ENCODE measurements at places on chromosomes 2 and 18.

DNA sequence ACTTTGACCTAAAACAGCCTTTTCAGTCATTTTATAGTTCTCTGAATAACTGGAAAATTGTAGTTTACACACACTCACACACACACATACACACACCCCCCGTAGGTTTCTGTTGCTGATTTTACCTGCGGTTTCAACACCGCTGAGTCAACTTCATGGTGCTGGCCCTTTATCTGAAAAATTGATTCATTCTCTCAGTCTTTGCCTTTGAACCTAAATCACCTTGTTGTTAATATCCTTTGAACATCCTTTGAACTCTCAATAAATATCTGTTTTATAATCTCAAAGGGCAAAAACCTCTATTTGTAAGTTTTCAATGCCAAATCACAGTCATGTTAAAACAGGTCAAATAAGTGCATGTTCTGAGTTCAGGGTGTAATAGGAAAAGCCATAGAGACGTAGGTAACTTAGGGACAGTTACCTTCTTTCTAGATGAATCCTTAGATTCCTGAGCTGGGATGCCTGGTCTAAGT, 109.0 kb upstream of the BZW1 start:
- DNase-seq = no peak

DNA sequence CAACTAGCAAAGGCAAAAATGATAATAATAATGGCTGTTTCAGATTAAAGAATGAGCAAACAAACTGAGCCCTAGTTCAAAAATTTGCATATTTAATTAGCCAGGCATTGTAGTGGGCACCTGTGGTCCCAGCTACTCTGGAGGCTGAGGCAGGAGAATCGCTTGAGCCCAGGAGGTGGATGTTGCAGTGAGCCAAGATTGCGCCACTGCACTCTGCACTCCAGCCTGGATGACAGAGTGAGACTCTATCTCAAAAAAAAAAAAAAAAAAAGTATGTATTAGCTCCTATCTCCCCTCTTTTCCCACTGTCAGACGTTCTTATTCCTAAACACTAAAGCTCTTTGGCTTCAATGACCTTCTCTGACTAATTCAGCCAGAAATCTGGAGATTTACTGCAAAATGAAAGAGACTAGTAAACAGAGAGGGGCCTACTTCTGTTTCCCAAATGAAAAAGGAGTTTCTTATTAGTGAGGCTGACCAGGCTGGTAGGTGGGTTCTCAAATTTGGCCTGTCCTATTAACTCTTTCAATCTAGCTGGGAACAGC, 3.9 kb upstream of the SRBD1 start:
- no peak for DNase-seq

- DNase-seq = no peak
Measured at GRCh38 chr2:151730262-151730975, 3.9 kb downstream of the NEB start.

- no peak for DNase-seq
Measured at GRCh38 chr18:5462227-5462626, 81.6 kb downstream of the EPB41L3 start.

- DNase-seq = no peak
Measured at GRCh38 chr2:188629753-188630527, 338.3 kb downstream of the GULP1 start.

- DNase-seq = no peak
Measured at GRCh38 chr2:217887841-217888701, 114.7 kb downstream of the TNS1 start.

DNA sequence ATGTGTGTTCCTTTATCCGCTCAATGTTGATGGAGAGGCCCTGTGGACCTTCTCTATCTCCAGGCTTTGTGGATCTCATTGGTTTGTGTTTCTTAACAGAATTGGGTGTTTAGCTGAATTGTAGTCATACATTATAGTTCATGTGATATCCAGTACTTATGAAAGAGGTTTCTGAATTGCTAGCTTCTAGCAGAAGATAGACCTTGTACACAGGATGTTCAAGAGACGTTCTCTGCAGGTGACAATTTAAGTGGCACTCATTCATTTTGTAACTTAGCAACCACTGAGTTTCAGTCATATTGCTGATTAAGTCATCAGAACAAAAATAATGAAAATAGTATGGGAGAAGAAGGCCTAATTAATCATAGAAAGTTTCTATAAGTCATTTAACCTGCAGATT, 279.2 kb downstream of the ALPK2 start:
- DNase-seq = no peak

DNA sequence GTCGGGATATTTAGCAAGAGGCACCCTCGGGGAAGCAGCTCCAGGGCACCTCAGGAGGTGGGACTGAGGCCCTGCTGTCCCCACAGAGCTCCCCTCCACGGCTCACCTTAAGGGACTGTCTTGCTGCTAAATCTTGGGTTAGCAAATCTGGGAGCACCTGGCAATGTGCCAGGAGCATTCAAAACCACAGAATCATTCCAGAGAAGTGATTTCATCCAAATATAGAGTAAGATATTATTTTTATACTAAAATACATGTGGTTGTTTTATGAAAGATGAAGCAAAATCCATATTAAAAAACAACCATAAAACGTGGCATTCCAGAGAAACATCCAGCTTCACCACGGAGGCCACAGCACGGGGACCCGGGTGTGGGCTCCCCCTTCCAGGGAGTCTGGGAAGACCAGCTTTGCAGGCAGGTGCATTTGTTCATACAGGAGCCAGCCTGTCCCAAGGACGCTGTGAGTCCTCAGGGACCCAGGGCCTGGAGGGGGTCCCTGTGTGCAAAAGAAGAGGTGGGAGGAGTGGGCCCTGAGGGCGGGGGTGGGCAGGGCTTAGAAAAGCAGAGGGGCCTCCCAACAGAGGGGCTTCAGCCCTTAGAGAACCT, 16.3 kb downstream of the HS1BP3 start:
- DNase-seq = peak; percentile 64

DNA sequence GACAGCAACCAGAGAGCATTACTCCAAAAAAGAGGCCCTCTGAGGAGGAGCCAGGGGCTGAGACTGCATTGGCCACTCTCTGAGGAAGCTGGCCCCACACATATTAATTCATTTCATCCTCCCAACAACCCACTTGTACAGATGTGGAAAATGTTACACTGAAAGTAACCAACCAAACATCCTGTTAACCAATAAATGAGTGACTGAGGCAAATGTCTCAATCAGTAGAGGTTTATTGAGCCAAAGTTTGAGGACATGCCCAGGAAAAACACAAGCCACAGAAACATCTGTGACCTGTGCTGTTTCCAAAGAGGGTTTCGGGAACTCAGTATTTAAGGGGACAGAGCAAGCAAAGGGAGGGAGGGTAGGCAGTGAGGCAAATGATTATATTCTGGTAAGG, 53.0 kb downstream of the SKA1 start:
- DNase-seq = no peak

DNA sequence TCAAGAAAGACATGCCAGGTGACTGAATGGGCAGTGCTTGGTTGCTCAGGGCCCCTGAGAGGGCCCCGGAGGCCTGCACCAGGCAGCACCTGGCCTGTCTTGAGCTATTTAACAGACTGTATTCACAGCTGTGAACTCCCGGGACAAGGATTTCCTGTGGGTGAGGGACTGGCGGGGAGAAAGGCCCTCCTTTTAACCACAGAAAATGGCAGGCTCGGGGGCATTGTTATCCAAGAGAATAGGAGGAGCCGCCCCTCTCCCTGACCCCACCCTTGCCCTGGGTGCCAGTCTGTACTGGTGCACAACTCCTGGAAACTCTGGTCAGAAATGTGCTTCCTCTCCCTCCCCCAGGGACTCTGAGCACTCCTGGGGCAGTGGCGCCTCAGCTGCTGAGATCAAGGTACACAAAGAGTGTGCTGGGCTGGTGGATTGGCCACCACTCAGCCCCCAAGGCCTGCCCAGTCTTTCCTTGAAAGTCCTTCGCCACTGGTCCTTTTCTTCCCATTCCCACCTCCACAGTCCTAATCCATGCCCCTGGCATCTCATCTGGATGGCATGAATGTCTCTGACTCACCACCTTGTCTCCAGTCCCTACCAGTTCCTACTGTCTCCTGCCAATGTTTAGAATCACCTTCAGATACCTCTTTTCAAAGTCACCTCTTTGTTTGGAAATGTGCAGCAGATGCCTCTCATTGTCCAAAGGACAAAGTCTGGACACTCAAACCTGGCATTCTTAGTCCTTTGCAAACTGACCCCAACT, 19.6 kb upstream of the EPAS1 start:
- DNase-seq = no peak

DNA sequence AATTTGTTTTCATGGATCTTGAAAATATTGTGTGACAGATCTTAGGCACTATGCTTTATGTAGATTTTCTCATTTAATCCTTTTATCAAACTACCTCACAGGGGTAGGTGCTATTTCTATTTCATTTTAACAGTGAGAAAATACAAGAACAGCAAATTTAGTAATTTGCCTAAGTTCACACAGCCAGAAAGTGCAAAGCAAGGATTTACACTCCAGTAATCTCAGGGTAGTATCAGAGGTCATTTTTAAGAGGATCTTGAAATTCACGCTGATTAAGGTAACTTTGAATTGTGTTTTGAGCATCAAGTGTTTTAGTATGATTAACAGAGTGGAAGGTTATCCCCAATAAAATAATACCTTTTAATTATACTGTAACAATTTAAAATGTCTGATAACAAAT, 10.1 kb upstream of the KCNJ3 start:
- no peak for DNase-seq

DNA sequence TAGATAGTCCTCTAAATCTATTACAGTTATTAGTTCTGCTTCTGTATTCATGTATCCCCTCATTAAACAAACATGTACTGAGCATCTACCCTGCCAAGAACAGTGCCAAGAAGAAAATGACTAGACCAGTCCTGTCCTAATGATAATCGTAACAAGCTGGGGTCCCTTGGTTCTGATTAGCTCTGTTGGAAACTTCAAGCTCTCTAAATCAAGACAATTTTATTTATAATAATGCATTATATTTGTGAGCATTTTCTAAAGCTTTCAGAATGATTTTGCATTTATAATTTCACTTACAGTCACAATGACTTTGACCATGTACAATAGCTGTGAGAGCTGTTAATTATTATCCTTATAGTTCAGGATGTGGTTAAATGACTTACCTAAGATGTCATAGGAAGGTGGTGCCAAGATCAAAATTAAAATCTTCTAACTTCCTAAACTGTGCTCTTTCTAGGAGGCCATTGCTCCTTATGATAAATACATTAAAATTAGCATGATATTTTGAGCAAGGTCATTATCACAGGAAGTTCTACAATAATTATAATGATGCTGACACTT, 336.5 kb upstream of the SLC39A10 start:
- DNase-seq = no peak

GRCh38 chr2:31054842-31055388, 83.3 kb downstream of the GALNT14 start:
- DNase-seq = no peak

DNA sequence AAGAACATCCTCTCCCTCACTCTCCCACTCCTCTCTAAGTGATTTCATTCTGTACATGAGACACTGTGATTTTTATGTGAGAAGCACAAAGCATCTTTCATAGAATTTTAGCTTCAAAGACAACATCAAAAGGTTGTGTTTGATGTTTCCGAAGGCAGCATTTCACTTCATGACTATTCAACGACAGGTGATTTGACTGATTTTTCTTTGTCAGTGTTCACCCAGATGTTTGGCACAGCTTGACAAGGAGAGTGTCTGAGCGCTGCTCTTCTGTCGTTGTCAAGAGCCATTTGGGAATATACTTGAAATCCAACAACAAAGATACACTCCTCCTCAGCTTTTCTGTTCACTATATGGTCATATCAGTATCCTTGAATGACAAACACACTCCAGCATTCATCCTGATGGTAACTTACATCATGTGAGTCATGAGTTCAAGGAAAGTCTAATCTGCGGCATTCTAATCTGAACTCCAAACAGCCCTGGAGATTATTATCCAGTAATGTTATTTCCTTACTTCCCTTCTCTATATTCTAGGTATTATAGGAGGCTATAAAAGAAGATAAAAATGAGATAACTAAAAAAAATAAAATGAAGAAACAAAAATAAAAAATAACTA, 45.9 kb upstream of the ST6GAL2 start:
- DNase-seq = no peak

- no peak for DNase-seq
Measured at GRCh38 chr2:67755156-67755882, 307.5 kb downstream of the C1D start.

- DNase-seq = peak; percentile 70
Measured at GRCh38 chr2:9752441-9753275, 90.6 kb upstream of the TAF1B start.

- DNase-seq = no peak
Measured at GRCh38 chr2:152600051-152600657, 117.1 kb downstream of the PRPF40A start.

- DNase-seq = peak; percentile 61
Measured at GRCh38 chr2:216057688-216058193, 23.9 kb downstream of the PECR start.

- no peak for DNase-seq
Measured at GRCh38 chr2:16100006-16100405, 159.7 kb downstream of the MYCN start.

DNA sequence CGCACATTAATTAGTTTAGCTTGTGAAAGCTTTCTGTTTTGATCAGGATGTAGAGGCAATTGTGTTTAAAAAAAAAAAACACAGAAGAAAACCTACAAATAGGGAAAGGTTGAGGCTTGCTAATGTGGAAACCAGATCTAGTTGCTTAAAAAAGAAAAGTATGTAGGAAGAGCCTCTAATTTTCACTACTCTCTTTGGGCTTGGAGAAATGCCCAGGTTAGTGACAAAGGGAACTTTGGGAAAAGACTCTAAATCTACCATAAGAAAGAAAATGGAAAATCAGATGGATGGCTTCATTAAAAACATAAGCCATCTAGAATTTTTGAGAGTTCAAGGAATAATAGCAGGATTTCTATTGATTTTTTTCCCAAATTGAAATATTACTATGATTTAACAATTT, 47.3 kb upstream of the SLC38A11 start:
- DNase-seq = no peak

DNA sequence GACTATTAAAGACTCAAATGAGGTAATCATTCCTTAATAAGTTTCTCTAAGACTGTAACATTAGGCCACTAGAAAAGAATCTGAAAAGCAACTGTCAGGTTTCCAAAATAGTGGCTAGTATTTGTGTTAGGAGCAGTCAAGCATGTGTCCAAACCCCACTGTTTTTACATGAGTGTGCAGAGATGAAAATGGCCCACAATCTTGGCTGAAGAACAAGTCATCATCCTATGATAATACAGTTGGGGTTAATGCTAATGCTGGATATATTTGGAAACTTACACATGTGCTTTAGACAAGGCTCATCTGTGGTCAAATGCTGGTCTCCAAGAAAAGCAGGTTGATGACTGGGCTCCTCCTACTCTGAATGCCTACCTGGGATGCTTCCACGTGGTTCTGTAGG, 73.6 kb downstream of the MAIP1 start:
- DNase-seq = no peak

GRCh38 chr2:237682151-237682550, 54.8 kb downstream of the LRRFIP1 start:
- DNase-seq = no peak

- DNase-seq = no peak
Measured at GRCh38 chr2:225566798-225567197, 167.3 kb downstream of the NYAP2 start.

DNA sequence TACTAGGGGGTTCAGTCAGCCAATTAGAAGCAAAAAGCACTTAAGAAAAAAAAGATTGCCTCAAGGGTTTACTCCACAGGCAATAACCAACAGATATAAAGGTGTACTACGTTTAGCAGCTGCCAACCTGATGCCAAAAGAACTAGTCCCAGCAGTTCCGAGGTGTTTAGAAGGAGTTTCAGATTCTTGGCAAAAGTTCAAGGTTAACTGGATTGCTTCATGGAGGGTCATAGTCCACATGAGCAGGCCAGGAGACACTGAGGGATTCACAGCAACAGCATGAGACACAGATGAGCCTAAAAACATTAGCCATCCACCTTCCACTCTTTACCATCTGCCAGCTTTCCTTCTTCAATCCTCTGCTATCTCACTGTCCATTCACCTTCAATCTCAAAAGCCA, 4.9 kb upstream of the DNAH7 start:
- DNase-seq = no peak

All from AG08396 (cell line).